ENCODE measurements at places on chromosomes 1 and 21.
A peak's percentile ranks its signal among the peaks of the same experiment; 100 is the strongest.

- DNase-seq = no peak
- H3K4me3 ChIP-seq = no peak overlapping the region
- no peaks in the 10 kb centered on the region for H3K36me3 ChIP-seq
- no peak overlapping the region for H3K27ac ChIP-seq
Measured at GRCh38 chr1:44499306-44499705, 94.3 kb downstream of the RNF220 start.

DNA sequence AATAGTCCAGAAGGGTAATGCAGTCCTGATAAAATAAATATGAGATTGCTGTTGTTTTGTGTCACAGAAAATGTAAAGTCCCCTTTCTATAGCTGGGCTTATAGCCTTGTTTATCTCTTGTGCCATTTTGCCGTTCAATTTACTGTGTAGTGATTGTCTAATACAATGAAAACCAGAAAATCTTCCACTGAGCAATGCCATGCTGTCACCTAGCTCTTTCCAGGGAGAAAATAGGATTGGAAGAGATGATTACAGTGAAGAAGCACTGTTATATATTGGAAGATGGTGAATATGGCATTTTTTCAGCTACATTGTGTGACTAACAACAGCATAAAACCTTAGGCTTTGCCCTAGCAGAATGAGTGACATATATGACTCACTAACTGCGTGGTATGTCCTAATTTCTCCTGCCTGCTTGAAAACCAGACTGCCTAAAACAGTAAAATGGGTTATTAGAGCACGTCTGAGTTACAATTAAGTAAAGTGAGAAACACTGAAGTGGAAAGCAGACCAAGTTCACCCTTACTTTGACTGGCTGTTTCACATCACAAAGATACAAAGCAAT lies 332.4 kb upstream of the ZP4 start:
- H3K4me1 ChIP-seq = no peaks in the 10 kb centered on the region
- H3K27me3 ChIP-seq = no peaks in the 10 kb centered on the region
- H3K36me3 ChIP-seq = no peaks in the 10 kb centered on the region
- no peak overlapping the region for H3K4me3 ChIP-seq

GRCh38 chr1:67338642-67339041 lies 31.0 kb downstream of the IL12RB2 start:
- no peak overlapping the region for H3K4me3 ChIP-seq
- no peaks in the 10 kb centered on the region for H3K27me3 ChIP-seq
- peaks cover 7% of the 10 kb centered on the region for H3K4me1 ChIP-seq
- H3K27ac ChIP-seq = no peak overlapping the region

- H3K27ac ChIP-seq = no peak overlapping the region
- no peak for DNase-seq
- H3K27me3 ChIP-seq = no peaks in the 10 kb centered on the region
Measured at GRCh38 chr1:159113596-159114433, 37.2 kb upstream of the AIM2 start.

GRCh38 chr21:44292812-44293195 lies 7.0 kb upstream of the PFKL start:
- peaks cover 2% of the 10 kb centered on the region for H3K4me1 ChIP-seq
- no peak for DNase-seq
- no peak overlapping the region for H3K27ac ChIP-seq
- H3K36me3 ChIP-seq = no peaks in the 10 kb centered on the region

- no peak overlapping the region for H3K4me3 ChIP-seq
- no peak for DNase-seq
- no peaks in the 10 kb centered on the region for H3K27me3 ChIP-seq
Measured at GRCh38 chr21:37507716-37508115, 141.1 kb downstream of the DYRK1A start.

DNA sequence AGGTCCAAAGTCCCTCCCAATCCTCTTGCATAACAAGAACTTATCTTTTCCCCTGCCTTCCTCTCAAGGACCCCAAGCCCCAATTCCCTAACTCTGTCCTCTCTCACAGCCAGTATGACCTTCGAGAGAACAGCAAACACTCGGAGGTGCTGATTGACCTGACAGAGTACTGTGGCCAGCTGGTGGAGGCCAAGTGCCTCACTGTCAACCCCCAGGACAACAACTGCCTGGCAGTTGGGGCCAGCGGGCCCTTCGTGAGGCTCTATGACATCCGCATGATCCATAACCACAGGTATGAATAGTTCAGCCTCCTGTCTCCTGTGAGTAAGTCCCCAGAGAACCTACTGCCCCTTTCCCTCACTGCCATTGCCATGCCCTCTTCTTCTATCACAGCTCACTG lies 29.9 kb upstream of the TMEM222 start:
- no peak overlapping the region for H3K4me3 ChIP-seq
- no peak overlapping the region for H3K27ac ChIP-seq
- no peak for DNase-seq
- H3K4me1 ChIP-seq = no peaks in the 10 kb centered on the region

GRCh38 chr1:67514786-67515185 lies 84.6 kb upstream of the SERBP1 start:
- no peak for DNase-seq
- no peaks in the 10 kb centered on the region for H3K36me3 ChIP-seq
- no peaks in the 10 kb centered on the region for H3K4me1 ChIP-seq
- no peak overlapping the region for H3K27ac ChIP-seq

- no peaks in the 10 kb centered on the region for H3K4me1 ChIP-seq
- H3K36me3 ChIP-seq = no peaks in the 10 kb centered on the region
- no peak for DNase-seq
- H3K27ac ChIP-seq = no peak overlapping the region
- H3K27me3 ChIP-seq = no peaks in the 10 kb centered on the region
Measured at GRCh38 chr1:211732293-211732980, 57.0 kb upstream of the NEK2 start.

- no peaks in the 10 kb centered on the region for H3K36me3 ChIP-seq
- H3K27ac ChIP-seq = no peak overlapping the region
- H3K4me1 ChIP-seq = 0 out of 2 replicates have a peak, but pooled peaks cover 2% of the 10 kb centered on the region
- H3K4me3 ChIP-seq = no peak overlapping the region
- DNase-seq = no peak
Measured at GRCh38 chr1:111778541-111779051, 22.9 kb downstream of the DDX20 start.

DNA sequence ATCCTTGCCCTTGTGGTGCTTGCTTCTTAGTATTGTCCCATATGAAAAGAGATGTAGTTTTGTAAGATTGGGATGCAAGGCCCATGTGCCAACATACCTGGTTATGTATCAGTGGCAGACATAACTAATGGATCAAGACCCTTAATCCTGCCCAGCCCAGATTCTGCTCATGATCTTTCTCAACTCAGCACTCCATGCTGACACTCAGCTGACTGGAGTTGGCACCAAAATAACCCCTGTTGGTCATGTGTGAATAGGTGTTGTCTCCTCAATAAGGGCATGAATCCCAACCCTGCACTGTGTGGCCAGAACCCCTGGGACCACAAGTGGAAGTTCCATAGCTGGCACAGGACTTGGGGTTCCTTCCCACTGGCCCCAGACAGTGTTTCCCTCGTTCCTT lies 13.9 kb upstream of the CNR2 start:
- no peak for DNase-seq
- no peaks in the 10 kb centered on the region for H3K27me3 ChIP-seq
- H3K27ac ChIP-seq = no peak overlapping the region

DNA sequence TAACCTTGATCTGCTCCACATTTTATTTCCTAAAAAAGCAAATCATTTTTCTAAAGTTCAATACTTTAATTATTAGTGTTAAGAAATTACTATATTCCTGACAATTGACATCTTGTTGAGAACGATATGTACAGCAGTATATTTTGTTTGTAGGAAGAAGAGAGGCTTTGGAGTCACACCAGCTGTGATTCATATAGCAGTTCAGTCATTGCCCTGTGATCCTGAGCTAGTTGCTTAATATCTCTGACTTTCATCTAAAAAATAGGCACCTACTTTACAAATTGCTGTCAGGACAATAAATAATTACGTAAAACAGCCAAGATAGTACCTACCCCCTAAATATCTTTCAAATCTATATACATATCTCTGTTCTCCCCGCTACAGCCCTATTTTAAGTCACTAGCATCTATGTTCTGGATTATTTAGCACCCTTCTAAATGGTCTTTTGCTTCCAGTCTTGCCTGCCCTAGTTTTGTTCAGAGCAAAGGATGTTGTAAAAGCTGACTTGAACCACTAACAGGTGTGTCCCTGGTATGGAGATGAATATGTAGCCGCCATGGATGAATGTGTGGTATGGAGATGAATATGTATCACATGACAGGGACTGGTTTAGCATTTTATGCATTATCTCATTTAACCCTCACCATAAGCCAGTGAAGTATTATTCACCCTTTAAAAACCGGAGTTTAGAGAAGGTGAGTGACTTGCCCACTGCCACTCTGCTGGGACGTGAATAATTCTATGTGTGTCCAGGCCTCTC lies 42.2 kb downstream of the RNF220 start:
- no peak overlapping the region for H3K4me3 ChIP-seq
- no peaks in the 10 kb centered on the region for H3K4me1 ChIP-seq
- DNase-seq = no peak
- no peaks in the 10 kb centered on the region for H3K36me3 ChIP-seq
- H3K27me3 ChIP-seq = no peaks in the 10 kb centered on the region

DNA sequence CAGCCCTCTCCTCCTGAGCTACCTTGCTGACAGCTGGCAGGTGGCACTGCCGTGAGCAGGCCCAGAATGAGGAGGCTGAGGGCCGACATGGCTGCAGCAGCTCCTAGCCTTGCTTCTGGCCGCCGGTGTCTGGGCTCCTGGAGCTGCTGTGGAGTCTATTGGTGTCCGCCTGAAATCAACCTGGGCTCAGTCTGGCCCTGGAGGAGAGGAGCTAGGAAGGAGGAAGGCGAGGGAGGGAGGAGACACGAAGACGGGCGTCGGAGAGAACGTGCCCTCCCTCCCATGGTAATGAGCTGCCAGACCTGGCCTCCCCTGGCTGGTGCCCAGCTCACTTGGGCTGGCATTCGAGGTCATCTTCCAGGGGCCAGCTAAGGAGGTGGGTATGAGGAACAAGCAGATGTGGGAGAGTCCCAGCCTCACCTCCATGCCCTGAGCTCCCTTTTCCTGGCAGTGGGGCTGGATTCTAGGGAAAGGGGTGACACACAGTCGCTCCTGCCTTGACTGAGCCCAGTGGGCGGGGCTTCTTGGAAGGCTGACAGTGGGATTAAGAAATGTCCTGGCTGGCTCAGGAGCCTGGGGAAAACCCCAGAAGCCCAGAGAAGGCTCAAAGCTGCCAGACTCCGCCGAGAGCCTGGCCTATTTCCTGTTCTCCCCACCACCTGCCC lies at the start of gene PDZK1IP1:
PDZK1IP1 (minus strand) TSS at position 193 of the 665 bp plus-strand sequence; CDS start at position 89, 104 bp downstream.
- H3K27ac ChIP-seq = no peak within 1 kb of the TSS
- peak; percentile 54 for DNase-seq
- H3K4me3 ChIP-seq = no peak within 1 kb of the TSS
- no peaks in the 10 kb centered on the region for H3K27me3 ChIP-seq
- no peaks in the 10 kb centered on the region for H3K36me3 ChIP-seq
- peaks cover 5% of the 10 kb centered on the region for H3K4me1 ChIP-seq

DNA sequence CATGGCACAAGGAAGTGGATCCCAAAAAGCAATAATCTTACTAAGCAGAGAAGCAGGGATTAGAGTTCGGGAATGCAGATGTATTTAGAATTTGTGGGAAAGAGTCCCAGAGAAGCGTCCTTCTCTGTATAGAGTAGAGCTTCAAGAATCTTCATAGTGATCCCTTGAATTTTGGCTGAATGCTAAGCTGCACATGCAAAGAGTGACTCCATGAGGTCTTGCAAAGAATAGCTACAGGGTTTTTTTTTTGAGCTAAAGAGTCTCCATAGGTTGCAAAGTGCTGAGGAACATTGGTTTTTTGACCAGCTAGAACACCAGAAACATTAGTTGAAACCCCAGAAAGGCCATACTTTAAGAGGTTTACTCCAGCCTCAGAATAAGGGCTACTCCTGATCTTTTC lies 206.7 kb downstream of the CTH start:
- H3K27me3 ChIP-seq = no peaks in the 10 kb centered on the region
- H3K36me3 ChIP-seq = no peaks in the 10 kb centered on the region
- H3K4me1 ChIP-seq = no peaks in the 10 kb centered on the region
- no peak for DNase-seq

DNA sequence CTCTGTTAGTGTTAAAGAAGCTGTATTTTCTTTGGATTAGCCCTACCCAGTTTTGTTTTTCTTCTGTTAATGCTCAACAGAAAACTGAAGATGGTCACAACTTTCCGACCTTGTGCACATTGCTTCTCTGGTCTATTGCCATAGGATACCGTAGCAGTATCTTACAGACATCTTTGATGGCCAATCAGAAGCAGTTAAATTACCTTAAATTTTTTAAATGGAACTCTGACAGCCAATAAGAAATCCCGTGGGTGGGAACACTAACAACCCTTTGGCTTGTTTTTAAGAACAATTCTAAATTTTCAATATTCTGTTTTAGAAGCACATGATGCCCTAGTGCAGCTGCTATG lies 17.2 kb downstream of the NFYC start:
- peak overlapping the region; percentile 82 for H3K27ac ChIP-seq
- no peak for DNase-seq
- no peaks in the 10 kb centered on the region for H3K36me3 ChIP-seq

DNA sequence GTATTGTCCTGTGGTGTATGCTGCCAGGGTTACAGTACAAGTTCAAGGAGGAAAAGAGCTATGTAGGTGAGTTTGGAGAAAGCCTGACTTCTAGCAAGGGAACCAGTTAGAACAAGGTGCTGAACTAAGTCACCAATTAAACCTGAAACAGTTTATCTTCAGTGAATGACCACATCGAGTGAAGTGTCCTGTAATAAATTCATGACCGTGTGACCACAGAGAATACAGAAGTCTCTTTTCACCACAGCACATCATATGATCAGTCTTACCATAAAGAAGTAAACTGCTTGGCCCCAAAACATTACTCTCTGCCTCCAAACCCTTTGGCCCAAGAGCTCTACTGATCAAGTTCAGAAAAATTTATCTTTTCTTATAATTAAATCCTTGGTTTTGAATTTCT lies 141.4 kb downstream of the DAB1 start:
- H3K4me1 ChIP-seq = no peaks in the 10 kb centered on the region
- no peak overlapping the region for H3K27ac ChIP-seq
- no peaks in the 10 kb centered on the region for H3K36me3 ChIP-seq
- no peaks in the 10 kb centered on the region for H3K27me3 ChIP-seq
- H3K4me3 ChIP-seq = no peak overlapping the region
- DNase-seq = no peak

- H3K27me3 ChIP-seq = no peaks in the 10 kb centered on the region
- no peak overlapping the region for H3K27ac ChIP-seq
Measured at GRCh38 chr1:81186261-81186660, 614.5 kb upstream of the ADGRL2 start.

GRCh38 chr1:212259693-212260480 lies 25.3 kb upstream of the PPP2R5A start:
- H3K4me3 ChIP-seq = no peak overlapping the region
- DNase-seq = no peak
- H3K36me3 ChIP-seq = no peaks in the 10 kb centered on the region
- no peaks in the 10 kb centered on the region for H3K27me3 ChIP-seq
- peaks cover 3% of the 10 kb centered on the region for H3K4me1 ChIP-seq
